A549 (cell line): ENCODE measurements at places on chromosomes 1 and 21.

DNA sequence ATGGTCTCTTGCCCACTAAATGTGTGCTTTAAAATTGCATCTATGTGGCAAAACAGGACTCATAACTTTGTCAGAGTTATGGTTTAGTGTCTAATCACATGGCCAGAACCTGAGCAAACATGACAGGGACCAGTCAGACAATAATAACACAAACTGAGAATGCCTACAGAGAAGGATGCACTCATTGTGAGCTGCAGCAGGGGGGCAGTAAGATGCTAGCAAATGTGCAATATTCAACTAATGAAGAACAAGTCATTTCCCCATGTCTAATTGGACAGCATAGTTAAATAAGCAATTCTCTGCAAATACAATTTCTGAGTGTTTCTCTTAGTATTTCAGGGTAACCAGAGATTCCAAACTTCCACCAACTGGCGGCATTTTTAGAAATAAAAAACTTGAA lies 30.8 kb downstream of the SPAG17 start:
- DNase-seq, result peak; percentile 1

DNA sequence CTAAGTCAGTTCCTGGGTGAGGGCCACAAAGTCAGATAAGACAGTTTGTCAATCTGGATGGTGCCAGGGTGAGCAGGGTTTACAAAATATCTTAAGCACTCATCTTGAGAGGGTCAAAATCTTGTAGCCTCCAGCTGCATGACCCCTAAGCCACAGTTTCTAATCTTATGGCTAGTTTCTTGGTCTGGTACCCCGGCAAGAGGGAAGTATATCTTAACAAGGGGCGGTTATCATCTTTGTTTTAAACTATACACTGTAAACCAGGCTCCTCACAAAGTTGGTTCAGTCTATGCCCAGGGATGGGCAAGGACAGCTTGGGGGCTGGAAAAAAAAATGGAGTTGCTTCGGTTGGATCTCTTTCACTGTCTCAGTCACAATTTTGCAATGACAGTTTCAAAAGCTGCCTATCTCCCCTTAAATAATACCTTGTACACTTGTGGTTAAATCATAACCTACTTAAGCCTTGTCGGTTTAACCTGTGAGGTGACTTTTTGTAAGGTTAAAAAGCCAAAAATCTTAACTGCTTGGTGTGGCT lies 7.8 kb upstream of the CD46 start:
- DNase-seq, result no peak

DNA sequence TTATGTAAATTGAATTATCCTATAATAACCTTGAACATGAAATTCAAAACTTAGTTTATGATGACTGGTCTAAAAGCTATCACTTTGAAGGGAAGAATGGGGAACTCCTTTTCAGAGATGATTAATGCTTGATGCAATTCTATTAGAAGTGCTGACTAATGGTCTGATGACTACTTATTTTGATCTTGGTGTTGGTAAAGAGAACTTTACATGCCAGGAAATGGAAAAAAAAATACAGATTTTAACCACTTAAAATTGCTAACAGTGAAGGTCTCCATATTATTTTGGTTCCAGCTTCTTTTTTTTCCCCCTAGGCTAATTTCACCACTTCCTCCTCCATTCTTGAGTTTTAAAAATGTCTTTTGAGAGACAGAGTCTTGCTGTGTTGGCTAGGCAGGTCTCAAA lies 22.9 kb downstream of the S1PR1 start:
- DNase-seq, result no peak

DNA sequence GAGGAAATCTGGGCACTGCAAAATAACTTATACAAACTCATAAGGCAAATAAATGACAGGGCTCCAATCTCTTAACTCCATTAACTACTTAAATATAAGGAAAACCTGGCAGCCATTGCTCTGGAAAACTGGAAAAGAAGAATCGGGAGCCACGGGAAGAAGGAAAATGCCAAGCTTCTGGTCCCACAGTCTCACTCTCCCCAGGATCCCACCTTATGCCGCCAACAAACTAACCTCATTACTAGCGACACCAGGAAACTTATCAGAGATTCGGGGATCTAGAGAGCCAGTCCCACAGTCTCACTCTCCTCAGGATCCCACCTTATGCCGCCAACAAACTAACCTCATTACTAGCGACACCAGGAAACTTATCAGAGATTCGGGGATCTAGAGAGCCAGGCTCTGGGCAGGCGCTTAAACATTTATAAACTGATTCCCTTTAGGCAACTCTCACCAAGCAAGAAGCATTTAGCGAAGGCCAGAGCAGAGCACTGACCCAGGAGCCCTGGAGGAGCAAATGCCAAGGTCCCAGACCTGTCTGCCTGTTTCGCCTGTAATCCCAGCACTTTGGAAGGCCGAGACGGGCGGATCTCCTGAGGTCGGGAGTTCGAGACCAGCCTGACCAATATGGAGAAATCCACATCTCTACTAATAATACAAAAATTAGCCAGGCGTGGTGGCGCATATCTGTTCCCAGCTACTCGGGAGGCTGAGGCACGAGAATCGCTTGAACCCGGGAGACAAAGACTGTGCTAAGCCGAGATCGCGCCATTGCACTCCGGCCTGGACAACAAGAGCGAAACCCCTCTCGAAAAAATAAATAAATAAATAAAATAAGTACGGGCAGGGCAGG lies 720 bp downstream of the PSMB2 start:
- no peak for DNase-seq

GRCh38 chr1:84156210-84156621 lies 12.1 kb downstream of the PRKACB start:
- DNase-seq, result peak; percentile 67

GRCh38 chr1:228783418-228784040 lies 48.2 kb downstream of the RHOU start:
- no peak for DNase-seq

GRCh38 chr1:16438516-16438915 lies 1.3 kb upstream of the SPATA21 start:
- DNase-seq, result no peak

DNA sequence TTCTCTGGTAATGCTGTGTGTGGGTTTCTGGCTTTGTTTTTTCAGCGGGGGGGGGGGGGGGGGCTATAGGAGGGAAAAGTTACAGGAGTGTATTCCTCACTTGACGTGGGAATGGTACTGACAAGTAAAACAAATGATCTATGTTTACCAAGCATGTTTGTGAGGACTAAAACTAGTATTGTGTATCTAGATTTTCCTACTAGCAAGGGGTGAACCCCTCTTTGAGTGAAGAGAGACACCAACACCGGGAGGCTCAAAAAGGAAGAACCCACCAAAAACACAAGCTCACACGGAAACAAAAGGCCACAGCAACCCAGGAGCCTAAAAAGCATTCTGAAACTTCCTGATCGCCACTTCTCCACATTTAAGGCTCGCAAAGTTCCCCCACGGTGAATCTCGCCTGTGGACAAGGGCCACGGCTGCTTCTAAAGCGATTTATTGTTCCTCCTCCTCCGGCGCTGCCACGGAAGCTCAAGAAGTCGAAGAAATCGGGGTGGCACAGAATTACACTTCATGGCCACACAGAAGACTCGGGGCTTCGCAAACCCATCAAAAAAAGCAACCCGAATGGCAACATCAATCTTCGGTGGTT lies 703 bp downstream of the PUM1 start:
- no peak for DNase-seq

DNA sequence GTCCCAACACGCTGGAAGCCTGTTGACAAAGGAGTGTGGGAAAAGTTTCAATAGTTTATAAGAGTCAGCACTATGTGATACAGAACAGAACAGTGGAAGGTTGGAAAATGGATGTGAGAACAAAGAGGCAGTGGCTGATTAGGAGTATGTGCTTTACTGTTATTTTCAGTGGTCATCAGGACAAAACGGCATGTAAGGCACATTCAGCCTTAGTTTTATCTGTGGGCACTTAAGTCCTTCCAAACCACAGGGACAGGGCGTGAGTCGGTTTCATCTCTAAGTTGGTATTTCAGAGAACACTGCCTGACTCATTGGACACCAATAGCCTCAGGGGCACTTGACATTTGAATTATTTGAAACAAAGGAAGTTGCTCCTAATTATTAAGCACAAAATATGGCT lies 306.9 kb downstream of the ASTN1 start:
- DNase-seq, result no peak

DNA sequence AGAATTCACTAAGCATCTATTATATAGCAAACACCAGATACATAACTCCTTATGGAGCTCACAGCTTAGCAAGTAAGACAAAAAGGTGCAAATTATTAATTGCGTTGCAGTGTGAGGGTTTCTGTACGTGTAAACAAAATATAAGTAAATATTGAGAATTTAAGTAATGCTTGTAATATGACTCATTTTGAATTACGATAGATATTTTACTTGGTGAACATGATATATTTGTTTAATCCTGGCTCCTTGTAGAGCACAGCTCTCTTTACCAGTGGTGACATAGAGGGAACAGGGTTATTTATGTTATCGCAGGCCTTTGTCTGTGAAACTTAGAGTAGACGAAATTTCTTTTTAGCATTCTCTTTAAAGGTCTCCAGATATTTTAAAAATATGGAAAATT lies 36.4 kb downstream of the LYPLAL1 start:
- DNase-seq, result peak; percentile 35

GRCh38 chr1:200245473-200245872 lies 164.4 kb downstream of the ZNF281 start:
- DNase-seq, result no peak

DNA sequence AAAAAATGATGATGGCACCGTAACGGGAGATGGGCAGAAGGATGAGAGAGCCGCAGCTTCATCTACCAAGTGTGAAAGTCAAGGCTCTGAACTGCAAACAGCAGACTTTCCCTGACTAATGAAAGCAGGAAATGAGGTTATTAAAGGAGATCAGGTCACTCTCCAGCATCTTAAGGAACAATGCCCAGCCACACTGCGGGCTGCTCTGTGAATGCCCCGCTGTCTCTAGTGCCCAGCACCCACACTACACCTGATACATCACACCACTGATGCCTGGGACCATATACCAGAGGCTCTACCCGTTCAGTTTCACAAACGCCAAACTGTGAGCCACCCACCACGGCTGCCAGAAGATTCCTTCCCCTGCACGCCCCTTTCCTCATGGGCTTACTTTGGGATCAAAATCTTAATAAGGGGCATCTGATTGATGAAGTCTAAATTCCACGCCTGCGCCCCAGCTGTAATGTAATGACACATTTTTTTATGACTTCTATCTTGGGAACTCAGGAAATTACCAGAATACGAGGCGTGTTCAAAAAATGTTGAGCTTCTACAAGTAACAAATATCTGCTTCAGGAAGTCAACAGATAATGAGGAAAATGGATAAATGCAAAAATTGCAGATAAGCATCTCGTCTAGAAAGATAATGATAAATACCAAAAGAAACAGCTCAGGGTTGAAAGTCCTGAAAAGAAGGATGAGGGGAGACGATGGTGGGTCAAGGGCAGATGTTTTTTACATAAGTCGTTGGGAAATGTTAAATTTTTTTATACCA lies 72.0 kb downstream of the MIS18A start:
- no peak for DNase-seq

- no peak for DNase-seq
Observed at GRCh38 chr1:20578721-20579395, 10.0 kb upstream of the CDA start.

- peak; percentile 62 for DNase-seq
Observed at GRCh38 chr1:149885339-149886120, 13.8 kb upstream of the BOLA1 start.

DNA sequence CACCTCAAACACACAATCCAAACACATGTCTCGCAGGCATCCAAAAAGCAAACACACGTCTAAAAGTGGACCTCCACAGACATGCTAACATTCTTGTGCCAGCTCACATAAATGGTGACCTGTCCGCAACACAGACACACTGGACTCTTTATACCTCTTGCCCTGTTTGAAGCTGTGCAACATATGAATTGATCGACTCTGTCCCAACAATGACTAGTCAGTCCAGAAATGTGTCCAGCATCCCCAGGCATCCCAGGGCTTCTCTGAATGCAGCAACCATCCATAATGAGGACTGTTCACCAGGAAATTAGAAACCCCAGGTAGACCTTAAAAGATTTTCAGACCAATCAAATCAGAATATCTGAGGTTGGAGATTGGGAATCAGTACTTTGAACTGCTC lies 3.2 kb downstream of the DDR2 start:
- DNase-seq, result no peak

DNA sequence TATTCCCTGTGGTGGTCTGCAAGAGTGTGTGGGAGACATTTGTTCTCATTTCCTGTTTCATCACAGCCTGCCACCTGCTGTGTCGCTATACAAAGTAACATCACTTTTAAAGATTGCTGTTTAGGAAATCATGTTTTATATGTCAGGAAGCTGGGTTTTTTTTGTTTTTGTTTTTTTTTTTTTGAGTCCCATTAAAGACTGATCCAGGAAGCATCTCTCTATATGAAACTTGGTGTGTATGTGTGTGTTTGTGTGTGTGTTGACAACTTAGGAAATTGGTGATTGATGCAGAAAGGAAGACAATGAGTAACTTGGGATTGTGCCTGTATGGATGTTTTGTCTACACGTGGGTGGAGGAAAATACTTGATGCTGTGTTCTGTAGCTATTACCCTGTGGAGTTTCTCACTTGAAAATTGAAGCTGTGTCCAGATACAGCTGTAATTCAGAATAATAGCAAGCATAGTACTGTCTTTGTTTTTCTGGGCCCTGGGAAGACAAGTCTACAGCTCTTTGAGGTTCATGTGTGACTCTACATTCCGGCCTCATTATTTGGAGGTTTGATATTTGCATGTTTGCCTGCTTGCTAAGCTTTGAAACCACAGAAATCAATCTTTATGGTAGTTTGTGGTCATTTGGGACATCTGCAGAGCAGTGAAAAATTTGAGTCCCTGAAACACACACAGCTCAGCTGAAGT lies 47.9 kb downstream of the LAMC1 start:
- DNase-seq, result no peak

DNA sequence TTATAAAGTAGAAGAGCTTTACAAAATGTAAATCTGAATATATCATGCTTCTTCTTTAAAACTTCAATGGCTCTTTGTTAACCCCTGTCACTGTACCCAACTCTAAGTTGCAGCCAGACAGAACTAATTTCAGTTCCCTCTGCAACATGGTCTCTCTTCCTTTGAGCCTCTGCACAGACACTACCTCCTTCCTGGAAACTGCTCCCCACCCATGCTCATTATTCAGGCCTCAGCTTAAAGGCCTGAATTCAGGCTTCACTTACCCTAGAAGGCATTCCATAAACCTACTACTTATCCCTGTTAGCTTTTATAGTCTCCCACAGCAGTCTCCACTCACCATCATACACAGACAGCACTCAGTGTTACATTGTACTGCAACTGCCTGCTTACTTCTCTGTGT lies 2.6 kb upstream of the EEIG2 start:
- DNase-seq, result no peak

DNA sequence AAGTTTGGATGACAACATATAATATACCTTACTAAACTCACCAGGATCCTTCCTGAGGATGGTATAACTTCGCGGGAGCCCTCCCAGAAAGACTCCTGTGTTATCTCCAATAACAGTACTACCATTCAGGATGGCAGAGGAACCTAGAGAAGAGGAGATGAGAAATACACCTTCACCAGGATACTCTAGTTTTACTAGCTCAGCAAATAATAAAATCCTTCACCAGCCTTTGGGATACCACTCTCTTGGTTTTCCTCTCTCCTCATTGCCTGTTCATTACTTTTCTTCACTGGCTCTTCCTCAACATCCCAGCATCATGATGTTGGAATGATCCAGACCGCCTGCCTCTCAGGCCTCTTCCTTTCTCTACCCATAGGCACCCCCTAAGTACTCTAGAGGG lies 336.6 kb downstream of the USH2A start:
- DNase-seq, result no peak

- no peak for DNase-seq
Observed at GRCh38 chr1:20178634-20179370, 7.1 kb upstream of the UBXN10 start.

GRCh38 chr1:54256522-54257345 lies 56.8 kb downstream of the MRPL37 start:
- DNase-seq, result no peak

- no peak for DNase-seq
Observed at GRCh38 chr1:232669981-232670747, 40.2 kb upstream of the SIPA1L2 start.
